ENCODE measurements at places on chromosomes 5 and 9. TPM values are rescaled to one million over a fixed set of nuclear protein-coding genes. Genes with fewer than 3 reads are reported as not detected.

DNA sequence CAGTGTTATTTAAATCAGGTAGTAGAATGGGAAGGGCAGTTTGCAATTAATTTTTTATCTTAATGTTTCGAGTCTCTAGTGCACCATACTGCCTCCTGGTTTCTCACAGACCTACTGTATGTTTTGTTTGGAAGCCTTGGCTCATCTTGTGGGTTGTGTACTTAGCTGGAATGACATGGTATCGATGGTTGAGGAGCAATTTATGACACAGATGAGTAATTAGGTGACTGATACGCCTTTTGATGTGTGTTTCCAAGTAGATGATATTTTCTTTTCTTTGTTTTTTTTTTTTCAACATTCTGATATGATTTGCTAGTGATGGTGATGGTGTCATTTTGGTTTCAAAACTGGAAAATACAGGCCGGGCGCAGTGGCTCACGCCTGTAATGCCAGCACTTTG, 16.1 kb downstream of the BASP1 start:
- no peak for DNase-seq
- no peak overlapping the region for H3K27ac ChIP-seq
- no peaks in the 10 kb centered on the region for H3K27me3 ChIP-seq
- H3K36me3 ChIP-seq: no peaks in the 10 kb centered on the region
- no peaks in the 10 kb centered on the region for H3K4me1 ChIP-seq

GRCh38 chr9:92608909-92609445, 61.0 kb downstream of the IPPK start:
- H3K27me3 ChIP-seq: no peaks in the 10 kb centered on the region
- DNase-seq: peak; percentile 14
- no peak overlapping the region for H3K27ac ChIP-seq

- H3K27ac ChIP-seq: no peak overlapping the region
- H3K4me3 ChIP-seq: no peak overlapping the region
- H3K27me3 ChIP-seq: no peaks in the 10 kb centered on the region
- peaks cover 13% of the 10 kb centered on the region for H3K4me1 ChIP-seq
- no peaks in the 10 kb centered on the region for H3K36me3 ChIP-seq
Observed at GRCh38 chr5:132674671-132675506, 1.1 kb downstream of the IL4 start.

DNA sequence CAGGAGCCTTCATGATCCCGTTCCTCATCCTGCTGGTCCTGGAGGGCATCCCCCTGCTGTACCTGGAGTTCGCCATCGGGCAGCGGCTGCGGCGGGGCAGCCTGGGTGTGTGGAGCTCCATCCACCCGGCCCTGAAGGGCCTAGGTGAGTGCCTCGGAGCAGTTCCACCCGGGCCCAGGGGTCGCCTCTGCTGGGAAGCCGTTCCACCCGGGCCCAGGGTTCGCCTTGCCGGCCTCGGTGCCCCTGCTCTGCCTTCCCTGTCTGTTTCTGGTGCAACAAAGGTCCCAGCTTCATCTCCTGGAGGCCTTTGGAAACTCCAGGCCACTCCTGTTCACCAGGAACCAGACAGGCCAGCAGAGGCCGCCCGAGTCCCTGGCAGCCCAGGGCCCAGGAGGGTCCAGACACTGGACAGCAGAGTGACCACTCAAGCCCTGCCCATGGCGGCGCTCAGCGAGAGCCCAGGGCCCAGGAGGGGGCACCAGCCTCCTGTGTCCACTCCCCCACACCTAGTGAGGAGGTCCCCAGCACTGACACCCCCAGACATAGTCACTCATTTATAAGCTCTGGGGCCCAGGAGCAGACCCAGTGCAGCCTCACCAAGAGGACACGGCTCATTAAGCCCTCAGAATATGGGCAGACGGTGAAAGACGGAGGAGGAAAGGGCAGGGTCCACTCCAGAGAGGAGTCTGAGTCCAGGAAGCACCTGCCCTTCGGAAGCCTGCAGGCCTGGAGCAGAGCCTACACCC, 7.5 kb downstream of the SLC6A19 start:
- H3K27me3 ChIP-seq: no peaks in the 10 kb centered on the region
- peak; percentile 82 for DNase-seq
- peaks cover 55% of the 10 kb centered on the region for H3K4me1 ChIP-seq
- no peak overlapping the region for H3K4me3 ChIP-seq

Gene C9
- polyA plus RNA-seq: 0.04 TPM

- no peaks in the 10 kb centered on the region for H3K36me3 ChIP-seq
- DNase-seq: no peak
- no peaks in the 10 kb centered on the region for H3K27me3 ChIP-seq
- H3K27ac ChIP-seq: no peak overlapping the region
- no peaks in the 10 kb centered on the region for H3K4me1 ChIP-seq
- H3K4me3 ChIP-seq: no peak overlapping the region
Observed at GRCh38 chr5:83564069-83564749, 92.7 kb downstream of the VCAN start.

Gene FOXE1
- 0.01 TPM for polyA plus RNA-seq

GRCh38 chr9:3263698-3264097, 262.1 kb downstream of the RFX3 start:
- no peaks in the 10 kb centered on the region for H3K4me1 ChIP-seq
- H3K4me3 ChIP-seq: no peak overlapping the region
- DNase-seq: no peak
- no peak overlapping the region for H3K27ac ChIP-seq
- no peaks in the 10 kb centered on the region for H3K27me3 ChIP-seq

Gene PCA3
- 0.97 TPM for polyA plus RNA-seq

GRCh38 chr5:149285153-149285552, 13.5 kb downstream of the AFAP1L1 start:
- H3K4me3 ChIP-seq: no peak overlapping the region
- H3K27ac ChIP-seq: no peak overlapping the region
- no peaks in the 10 kb centered on the region for H3K4me1 ChIP-seq
- peaks cover 4% of the 10 kb centered on the region for H3K27me3 ChIP-seq

DNA sequence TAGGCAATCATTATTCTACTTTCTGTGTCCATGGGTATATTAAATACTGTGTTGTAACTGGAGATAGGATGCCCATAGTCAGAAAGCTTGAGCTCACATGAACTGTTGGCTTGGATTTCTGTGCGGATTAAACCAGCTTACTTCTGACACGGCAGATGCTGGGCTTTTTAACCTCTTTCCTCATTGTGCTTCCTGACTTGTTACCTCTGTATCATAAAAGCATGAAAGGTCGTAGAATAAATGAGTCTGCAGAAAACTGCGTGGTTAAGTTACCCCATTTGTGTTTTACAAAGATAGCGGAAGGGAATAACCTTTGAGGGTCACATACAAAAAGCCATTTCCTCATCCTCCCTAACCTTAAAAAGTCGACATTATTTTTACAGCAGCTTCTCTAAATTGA, 199.5 kb upstream of the DMRT1 start:
- no peak overlapping the region for H3K27ac ChIP-seq
- no peaks in the 10 kb centered on the region for H3K4me1 ChIP-seq

Gene SNAPC4
- polyA plus RNA-seq: 11.3 TPM

Gene ARL10
- 6.5 TPM for polyA plus RNA-seq

DNA sequence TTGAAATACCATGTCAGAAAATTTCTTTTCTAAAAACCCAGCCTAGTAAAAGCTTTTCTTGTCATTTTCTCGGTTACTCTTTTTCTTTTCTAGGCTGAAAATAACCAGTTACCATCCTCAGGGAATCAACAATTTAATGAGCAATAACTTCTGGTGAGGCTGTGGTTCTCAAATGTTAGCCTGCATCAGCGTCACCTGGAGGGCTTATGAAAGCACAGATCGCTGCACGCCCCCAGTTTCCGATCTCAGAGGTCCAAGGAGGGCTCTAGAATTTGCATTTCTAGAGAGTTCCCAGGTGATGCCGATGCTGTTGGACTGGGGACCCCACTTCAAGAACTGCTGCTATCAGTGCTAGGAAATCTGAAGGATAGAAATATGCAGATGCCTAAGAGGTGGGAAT, 28.9 kb upstream of the TLE1 start:
- no peak for DNase-seq
- peak overlapping the region; percentile 45 for H3K27ac ChIP-seq
- H3K36me3 ChIP-seq: no peaks in the 10 kb centered on the region
- peaks cover 13% of the 10 kb centered on the region for H3K4me1 ChIP-seq

- H3K4me3 ChIP-seq: no peak overlapping the region
- H3K36me3 ChIP-seq: no peaks in the 10 kb centered on the region
- H3K4me1 ChIP-seq: no peaks in the 10 kb centered on the region
- H3K27me3 ChIP-seq: no peaks in the 10 kb centered on the region
- no peak overlapping the region for H3K27ac ChIP-seq
Observed at GRCh38 chr5:54738118-54738972, 220.8 kb downstream of the SNX18 start.

DNA sequence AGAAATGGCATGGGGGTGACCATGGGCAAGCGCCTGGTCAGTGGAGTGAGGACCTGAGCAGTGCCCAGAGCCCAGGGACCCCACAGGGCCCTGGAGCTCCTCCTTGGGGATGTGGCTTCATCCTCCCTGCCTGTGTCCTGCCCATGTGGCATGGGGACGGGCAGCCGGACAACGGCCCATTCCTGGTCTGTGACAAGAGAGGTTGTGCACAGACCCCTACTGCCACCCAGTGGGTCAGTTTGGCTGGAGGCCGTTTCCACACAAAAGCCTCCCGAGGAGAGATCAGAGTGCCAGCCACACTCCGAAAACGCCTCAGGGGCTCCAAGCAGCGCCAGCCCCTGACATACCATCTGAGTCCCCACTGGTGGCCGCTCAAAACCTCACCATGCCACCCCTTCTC, 19.8 kb downstream of the SLC6A18 start:
- no peaks in the 10 kb centered on the region for H3K36me3 ChIP-seq
- no peak for DNase-seq
- peaks cover 11% of the 10 kb centered on the region for H3K4me1 ChIP-seq
- H3K27me3 ChIP-seq: peaks cover 37% of the 10 kb centered on the region
- H3K27ac ChIP-seq: no peak overlapping the region

DNA sequence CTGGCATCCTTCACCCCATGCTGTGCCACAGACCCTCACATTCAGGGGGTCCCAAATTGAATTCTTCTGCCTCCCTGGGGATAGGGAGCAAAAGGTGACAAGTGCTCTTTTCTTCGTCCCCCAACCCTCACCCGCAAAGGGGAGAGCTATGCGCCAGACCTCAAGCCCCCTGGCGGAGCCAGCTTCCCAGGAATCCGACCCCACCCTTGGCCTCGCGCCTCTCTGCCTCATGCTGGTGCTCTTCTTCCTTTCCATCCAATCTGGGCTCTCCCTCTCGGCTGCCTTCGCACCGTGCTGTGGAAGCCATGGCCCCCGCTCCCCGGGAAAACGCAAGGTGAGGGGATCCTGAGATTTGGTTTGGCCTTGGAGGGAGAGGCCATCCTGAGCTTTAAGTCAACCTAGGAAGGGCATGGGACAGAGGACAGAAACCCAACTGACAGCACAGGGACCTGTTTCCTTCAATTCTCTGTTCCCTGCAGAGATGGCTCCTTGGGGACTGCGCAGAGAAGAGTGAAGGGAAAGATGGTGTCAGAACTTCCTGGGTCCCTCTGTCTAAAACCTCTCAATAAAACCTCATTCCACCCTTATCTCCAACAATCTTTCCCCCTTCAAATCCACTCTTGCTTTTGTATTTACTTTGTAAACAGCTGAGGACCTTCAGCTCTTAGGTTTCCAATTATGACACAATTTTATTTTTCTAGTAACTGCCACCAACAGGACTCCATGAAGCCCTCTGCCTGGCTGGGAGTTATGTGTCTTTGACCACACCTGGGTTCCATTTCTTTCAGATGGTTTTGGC, 36.3 kb upstream of the CRB2 start:
- H3K4me3 ChIP-seq: no peak overlapping the region
- H3K27ac ChIP-seq: no peak overlapping the region
- H3K4me1 ChIP-seq: no peaks in the 10 kb centered on the region

Gene TLX3
- not detected for polyA plus RNA-seq

Gene PHF24
- polyA plus RNA-seq: 1.6 TPM

Gene OR1J2
- not detected for polyA plus RNA-seq

- H3K4me1 ChIP-seq: peaks cover 44% of the 10 kb centered on the region
- H3K27me3 ChIP-seq: no peaks in the 10 kb centered on the region
- no peak overlapping the region for H3K4me3 ChIP-seq
- no peaks in the 10 kb centered on the region for H3K36me3 ChIP-seq
- H3K27ac ChIP-seq: peak overlapping the region; percentile 36
Observed at GRCh38 chr5:127957183-127957582, 126.4 kb upstream of the SLC12A2 start.

DNA sequence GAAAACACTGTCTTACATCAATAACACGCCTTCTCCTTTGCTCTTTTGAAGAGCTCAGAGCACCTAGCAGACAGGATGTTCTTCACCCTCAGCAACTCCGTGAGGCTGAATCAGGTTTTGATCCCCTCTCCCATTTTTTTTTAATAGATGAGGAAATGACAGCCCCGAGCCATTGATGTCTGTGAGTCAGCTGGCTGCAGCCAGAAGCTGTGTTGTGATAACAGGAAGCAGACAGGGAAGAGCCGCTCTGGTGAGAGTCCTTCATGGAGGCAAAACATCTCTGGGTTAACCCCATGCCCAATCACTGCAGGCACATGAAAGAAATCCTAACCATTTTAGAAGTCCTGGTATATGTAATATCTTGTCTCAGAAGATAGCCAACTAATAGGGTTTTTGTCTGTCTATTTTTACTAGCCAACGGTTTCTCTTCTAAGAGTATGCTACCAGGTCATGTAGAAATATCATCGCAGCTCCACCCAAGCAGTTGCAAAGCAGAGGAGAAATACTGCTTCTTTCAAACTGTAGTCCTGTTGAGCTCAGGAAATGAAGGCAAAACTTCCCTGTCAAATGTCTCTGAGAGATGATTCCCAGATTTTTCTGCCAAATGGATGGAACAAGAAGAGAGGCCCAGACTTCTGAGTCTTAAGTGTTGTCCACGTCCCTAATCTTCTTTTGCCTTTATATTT, 568.9 kb downstream of the CCDC171 start:
- no peak overlapping the region for H3K27ac ChIP-seq

DNA sequence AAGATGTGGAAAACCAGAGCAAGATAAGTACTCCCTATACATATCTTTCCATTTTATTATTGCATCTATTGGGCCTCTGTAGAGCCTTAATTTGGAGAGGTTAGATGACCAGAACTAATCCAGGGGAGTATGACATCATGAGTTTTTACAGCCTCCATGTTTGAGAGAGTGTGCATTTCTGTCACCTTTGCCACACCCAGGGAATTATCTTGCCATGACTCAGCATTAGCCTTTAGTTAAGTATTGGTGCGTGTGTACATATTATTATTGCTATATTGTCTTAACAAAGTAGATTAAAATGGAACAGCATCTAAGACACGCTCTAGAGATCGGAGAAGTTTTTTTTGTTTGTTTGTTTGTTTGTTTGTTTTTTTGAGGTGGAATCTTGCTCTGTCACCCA, 27.6 kb downstream of the DIMT1 start:
- H3K27ac ChIP-seq: no peak overlapping the region
- peaks cover 53% of the 10 kb centered on the region for H3K36me3 ChIP-seq
- no peak overlapping the region for H3K4me3 ChIP-seq
- no peaks in the 10 kb centered on the region for H3K27me3 ChIP-seq

Gene ZNF354C
- polyA plus RNA-seq: 6.0 TPM

DNA sequence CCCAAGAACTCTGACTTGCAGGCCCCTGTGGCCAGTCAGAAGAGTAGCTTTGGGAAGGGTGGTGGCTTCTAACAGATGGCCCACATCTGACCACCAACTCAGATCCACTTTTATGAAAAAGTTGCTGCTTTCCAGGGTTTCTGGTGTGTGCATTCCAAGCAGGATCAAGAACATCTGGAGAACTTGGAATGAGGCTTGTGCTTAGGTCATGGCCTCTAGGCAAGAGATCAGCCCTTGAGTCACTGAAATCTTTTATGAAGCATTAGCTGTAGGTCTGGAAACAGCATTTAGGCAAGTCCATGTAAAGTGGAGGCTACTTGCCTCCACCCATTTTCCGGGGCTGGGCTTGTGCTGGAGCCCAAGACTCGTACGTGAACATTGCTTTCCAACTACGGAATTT, 433.3 kb downstream of the SH3GL2 start:
- no peaks in the 10 kb centered on the region for H3K27me3 ChIP-seq
- no peaks in the 10 kb centered on the region for H3K4me1 ChIP-seq
- no peaks in the 10 kb centered on the region for H3K36me3 ChIP-seq
- DNase-seq: no peak
- no peak overlapping the region for H3K4me3 ChIP-seq
- no peak overlapping the region for H3K27ac ChIP-seq

Gene CDH10
- polyA plus RNA-seq: 0.52 TPM

Data from large intestine (tissue), 12 donors.